ENCODE measurements at places on chromosomes 3 and 15. TPM values are rescaled to one million over a fixed set of nuclear protein-coding genes. Genes with fewer than 3 reads are reported as not detected.

Gene FMN1
- total RNA-seq = 2.3 TPM

Gene CNBP
- 258 TPM for total RNA-seq

- DNase-seq = no peak
These were observed 64.3 kb downstream of the SLC12A8 start for GRCh38 chr3:125148016-125148812.

DNA sequence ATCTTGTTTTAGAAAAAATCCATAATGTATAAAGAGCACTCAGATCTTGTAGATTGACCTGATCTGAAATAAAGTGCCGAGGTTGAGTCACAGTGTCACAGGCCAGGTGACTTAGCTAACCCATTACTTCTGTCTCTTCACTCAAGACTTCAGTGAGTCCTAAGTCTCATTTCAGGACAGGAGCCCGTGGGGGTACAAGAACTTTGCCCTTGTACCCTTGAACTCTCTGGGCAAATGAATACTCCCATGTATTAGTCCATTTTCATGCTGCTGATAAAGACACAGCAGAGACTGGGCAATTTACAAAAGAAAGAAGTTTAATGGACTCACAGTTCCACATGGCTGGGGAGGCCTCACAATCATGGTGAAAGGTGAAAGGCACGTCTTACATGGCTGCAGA lies 160.2 kb downstream of the ZPLD1 start:
- DNase-seq = no peak

DNA sequence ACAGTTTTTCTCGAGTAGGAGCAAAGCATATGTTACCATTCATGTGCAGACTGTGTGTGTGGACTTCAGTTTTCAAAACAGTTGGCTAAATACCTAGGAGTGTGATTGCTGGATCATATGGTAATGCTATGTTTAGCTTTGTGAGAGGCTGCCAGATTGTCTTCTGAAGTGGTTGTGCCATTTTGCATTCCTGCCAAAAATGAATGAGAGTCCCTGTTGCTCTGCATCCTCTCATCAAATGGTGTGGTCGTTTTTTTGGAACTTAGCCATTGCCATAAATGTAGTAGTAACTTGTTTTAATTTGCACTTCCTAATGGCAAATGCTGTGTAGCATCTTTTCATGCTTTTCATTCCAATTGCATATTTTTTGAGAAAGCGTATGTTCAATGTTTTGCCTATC lies 77.2 kb upstream of the NDN start:
- no peak for DNase-seq

Gene ZKSCAN7
- 4.1 TPM for total RNA-seq

GRCh38 chr3:197253238-197253947 lies 45.0 kb downstream of the DLG1 start:
- no peak for DNase-seq

DNA sequence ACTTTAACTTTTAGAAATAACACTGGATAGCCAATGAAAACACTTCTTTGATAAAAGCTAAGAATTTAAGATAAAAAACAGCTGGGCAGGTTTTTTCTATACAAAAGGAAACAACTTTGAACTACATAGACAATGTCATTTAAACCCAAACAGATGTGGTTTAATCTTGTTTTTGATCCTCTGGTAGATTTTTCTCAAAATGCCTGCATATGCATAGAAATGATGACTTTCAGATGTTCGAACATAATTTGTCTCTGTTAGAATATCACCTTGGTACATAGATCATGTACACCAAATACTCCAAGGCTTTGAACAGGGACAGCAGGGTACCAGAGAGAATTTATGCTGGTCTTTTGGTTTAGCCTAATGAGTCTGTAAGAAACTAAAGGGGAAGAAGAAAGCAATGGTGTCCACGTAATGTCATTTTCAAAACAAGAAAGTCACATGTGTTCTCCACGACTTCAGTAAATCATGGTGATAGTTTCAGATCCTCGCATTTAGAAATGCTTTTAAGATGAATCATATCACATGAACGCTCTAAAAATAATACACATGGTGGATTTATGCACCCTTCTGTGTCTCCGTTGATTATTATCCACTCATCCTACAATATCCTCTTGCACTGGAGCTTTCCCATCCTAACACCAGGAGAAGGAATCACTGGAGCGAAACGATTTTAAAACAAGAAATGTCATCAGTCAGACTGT lies 160.1 kb upstream of the PDZRN3 start:
- no peak for DNase-seq

- no peak for DNase-seq
These were observed 417.2 kb downstream of the ERC2 start for GRCh38 chr3:56051052-56051451.

DNA sequence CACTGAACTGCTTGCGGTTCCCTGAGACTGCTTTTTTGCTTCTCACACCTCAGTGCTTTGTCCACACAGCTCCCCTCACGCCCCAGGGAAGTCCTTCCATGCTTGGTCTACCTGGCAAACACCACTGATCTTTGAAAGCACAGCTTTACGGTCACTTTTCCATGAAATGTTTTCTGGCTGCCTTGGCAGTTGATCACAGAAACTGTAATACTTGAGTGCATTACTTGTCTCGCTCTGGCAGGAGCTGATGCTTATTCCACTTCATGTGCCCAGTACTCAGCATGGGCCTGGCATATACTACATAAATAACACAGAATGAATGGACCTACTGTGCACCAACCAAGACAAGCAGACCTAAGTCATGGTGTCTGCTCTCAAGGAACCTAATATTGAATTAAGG lies 121.1 kb downstream of the MEX3B start:
- no peak for DNase-seq
